ENCODE measurements at places on chromosomes 6 and 20.

DNA sequence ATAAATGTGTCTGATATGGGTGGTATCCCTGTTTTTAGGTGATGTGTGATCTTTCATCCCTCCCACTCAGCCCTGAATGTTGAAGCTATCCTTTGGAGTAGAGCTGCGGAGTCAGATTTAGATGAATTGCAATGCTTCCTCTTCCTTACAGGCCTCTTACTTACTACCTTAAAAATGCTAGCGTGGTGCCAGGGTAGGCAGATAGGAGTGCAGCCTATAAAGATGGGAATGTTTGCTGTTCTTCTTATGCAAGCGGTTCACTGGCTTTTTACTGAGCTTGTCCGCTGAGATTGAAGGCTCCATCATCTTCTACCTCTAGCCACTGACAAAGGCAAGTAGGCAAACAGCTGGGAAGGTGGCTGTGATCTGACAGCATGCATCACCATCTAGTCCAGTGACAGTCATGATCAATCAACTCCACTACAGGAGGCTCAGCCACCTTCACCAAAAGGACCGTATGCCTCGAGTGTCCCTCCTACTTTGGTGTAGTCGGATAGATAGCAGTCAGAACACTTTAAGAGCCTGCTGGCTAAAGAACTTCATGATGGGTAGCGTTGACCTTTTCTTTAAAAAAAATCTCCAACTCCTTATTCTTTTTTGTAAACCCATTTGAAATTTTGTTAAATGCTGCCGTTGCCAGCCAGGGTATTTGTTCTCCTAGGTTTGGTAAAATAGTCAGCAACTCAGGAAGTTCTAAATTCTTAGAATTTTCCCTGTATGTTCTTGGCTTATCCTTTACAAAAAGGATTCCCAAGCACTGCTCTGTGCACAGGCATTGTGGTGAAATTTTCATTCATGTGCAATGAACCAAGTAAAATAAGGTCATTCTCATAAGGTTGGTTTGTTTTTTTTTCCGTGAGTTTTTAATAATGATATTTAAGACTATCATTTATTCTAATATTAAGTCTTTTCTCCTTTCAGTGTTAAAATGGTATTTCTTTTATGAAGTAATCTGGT is 169.6 kb downstream of the MTHFD1L start:
- DNase-seq = no peak

DNA sequence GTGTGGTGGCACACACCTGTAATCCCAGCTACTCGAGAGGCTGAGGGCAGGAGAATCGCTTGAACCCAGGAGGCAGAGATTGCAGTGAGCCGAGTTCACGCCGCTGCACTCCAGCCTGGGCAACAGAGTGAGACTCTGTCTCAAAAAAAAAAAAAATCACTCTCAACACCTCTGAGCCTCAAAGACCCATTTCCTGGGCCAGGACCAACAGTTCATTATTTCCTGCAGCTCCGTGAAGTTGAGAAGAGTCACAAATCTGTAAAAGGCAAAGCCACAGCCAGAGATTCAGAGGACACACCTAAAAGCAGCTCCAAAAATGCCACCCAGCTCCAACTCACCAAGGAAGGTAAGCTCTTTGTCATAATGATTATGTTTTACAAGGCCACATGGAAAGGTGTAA is 15.2 kb upstream of the NOP56 start:
- DNase-seq = no peak

GRCh38 chr6:18263418-18264218 is 712 bp downstream of the DEK start:
- peak; percentile 18 for DNase-seq

DNA sequence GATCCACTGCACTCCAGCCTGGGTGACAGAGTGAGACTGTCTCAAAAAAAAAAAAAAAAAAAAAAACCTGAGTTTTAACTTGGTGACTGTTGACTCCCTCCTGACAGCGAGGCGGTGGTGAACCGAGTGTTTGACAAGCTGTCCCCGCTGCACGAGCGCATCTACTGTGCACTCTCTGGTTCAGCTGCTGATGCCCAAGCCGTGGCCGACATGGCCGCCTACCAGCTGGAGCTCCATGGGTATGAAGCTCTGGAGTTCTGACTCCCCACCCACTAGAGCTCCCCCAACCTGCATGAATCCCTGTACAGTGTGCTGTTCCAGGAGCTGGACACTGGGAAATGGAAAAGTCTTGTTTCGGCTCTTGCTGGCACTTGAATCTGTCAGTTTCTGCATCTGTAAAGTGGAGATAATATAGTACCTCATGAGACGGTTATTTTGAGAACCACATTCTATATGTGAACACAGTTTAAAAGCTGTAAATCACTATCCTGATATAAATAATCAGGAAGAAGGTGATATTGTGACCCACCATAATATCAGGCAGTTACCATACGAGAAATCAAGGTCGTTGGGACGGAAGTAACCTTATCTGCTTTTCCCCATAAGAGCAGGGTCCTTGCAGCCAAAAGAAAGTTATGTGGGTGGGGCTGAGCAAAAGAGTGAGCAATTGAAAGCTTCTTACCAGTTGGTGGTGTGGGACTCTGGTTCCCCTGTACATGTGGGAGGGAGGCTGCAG is 3.3 kb downstream of the PSMB9 start:
- DNase-seq = no peak

- DNase-seq = no peak
These were observed 12.8 kb downstream of the PLG start for GRCh38 chr6:160714731-160715316.

DNA sequence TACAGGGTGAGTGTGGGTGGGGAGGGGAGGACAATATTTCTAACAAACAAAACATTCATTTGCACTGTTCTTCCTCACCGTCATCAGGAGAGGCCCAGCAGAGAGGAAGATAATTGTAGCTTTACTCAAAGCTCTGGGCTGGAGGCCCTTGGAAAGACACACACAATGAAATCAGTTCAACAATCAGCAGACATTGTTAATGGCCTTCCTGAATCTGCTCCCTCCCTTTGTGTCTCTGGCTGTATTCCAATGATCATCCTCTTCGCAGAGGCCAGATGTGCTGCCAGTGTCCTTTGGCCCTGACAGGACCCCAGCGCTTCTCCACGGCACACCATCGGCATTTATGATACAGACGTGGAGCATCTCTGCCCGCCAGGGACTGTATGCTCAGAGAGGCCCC is 44.6 kb upstream of the LRFN2 start:
- no peak for DNase-seq

DNA sequence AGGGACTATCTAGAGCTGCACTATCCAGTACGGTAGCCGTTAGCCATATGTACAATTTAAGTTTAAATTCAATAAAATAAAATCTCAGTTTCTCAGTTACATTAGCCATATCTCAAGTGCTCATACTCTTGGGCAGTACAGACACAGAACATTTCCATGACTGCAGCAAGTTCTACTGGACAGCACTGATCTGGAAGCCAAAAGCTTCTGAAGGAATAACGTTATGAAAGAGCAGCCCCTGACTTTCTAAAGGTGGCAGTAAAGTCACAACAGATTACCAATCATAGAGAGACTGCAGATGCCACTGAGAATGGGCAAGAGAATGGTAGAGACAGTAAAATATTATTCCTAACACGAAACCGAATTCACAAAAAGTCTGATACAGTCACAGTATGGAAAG is 36.8 kb downstream of the NDRG3 start:
- DNase-seq = no peak

GRCh38 chr20:59933849-59934585 is 580 bp upstream of the SYCP2 start:
- peak; percentile 69 for DNase-seq

- DNase-seq = no peak
These were observed 4.5 kb downstream of the RIPOR2 start for GRCh38 chr6:24931296-24931695.

DNA sequence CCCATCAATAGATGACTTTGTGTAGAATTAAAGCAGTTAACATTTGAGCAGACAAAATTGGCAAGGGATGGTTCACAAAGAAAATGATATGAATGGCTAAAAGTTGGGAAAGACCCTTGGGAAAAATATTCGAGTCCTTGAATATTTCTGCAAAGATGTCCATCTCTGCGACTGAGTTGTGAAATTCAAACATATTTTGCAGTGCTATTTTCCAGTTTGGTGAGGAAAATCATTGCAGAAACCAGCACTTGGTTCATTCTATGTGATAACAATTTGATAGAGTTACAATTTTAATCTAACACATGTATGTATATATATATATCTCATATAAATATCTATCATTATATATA is 6.1 kb upstream of the PRELID3B start:
- DNase-seq = no peak

DNA sequence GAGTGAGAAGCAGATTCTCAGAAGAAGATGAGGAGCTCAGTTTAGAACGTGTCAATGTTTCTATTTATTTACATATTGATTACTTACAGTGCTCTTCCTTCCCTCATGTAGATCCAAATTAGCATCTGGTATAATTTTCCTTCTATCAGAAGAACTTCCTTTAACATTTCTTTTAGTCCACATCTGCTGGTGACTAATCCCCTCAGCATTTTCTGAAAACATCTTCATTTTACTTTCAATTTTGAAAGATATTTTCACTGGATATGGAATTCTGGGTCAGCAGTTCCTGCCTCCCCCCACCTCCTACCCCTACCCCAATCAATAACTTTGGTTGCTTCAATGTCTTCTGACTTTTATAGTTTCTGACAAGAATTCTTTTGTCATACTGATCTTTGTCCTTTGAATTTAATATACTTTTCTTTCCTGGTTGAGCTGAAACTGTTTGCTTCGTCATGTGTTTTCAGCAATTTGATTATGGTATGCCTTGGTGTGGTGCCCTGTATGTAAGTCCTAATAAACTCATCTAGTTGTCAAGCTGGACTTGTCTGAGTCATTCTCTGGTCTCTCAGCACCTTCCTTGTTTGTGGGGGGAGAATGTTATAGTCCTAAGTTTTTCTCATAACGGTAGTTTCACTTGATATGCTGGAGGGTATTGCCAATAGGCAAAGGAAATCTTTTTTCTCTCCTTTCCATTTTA is 57.0 kb downstream of the SMPDL3A start:
- DNase-seq = no peak

DNA sequence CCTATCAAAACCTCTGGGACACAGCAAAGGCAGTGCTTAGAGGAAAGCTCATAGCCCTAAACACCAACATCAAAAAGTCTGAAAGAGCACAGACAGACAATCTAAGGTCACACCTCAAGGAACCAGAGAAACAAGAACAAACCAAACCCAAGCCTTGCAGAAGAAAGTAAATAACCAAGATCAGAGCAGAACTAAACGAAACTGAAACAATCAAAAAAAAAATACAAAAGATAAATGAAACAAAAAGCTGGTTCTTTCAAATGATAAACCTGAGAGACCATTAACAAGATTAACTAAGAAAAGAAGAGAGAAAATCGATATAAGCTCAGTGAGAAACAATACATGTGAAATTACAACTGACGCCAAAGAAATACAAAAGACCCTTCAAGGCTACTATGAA is 34.8 kb upstream of the RUNX2 start:
- no peak for DNase-seq

DNA sequence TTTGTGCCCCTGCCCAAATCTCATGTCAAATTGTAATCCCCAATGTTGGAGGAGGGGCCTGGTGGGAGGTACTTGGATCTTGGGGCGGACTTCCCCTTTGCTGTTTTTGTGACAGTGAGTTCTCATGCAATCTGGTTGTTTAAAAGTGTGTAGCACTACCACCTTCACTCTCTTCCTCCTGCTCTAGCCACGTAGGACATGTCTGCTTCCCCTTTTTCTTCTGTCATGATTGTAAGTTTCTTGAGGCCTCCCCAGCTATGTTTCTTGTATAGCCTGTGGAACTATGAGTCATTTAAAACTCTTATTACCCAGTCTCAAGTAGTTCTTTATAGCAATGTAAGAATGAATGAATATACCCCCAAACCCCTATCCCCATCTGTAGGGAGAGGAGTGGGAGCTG is 1013.7 kb upstream of the MAP3K7 start:
- no peak for DNase-seq

- DNase-seq = no peak
These were observed 41.8 kb upstream of the BMP6 start for GRCh38 chr6:7684076-7684475.

DNA sequence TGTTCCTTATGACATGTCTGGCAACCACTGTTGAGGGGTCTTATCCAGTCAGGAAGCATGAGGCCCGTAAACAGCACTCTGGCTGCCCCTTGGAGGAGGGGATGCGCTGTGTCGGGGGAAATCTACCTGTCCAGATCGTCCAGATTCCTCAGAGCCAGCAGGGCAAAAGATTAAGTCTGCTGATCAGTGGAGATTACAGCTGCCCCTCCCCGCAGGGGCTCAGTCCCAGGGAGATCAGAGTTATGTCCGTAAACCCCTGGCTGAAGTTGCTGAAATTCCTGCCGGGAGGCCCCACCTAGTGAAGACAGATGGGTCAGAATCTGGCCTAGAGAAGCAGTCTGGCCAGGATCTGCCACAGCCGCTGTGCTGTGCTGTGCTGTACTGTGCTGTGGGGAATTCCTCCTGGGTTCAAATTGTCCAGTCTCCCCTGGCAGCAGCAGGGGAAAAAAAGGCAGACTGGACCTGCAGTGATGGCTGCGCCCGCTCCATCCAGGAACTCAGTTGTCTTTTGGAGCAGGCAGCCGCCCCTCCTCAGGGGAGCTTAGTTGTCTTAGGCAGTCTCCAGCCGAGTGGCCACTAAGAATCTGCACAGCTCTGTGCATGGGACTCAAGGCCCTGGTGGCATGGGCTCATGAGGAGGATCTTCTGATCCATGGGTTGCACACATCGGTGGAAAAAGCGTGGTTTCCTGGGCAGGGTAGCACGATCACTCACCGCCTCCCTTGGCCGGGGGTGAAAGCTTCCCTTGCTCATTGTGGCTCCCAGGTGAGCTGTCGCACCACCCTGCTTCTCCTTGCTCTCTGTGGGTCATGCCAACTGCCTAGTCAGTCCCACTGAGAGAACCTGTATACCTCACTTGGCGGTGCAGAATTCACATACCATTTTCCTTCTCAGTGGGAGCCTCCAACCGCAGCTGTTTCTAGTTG is 1368.8 kb upstream of the ADGRB3 start:
- DNase-seq = no peak

GRCh38 chr6:39189915-39190544 is 39.2 kb downstream of the KCNK5 start:
- DNase-seq = no peak

DNA sequence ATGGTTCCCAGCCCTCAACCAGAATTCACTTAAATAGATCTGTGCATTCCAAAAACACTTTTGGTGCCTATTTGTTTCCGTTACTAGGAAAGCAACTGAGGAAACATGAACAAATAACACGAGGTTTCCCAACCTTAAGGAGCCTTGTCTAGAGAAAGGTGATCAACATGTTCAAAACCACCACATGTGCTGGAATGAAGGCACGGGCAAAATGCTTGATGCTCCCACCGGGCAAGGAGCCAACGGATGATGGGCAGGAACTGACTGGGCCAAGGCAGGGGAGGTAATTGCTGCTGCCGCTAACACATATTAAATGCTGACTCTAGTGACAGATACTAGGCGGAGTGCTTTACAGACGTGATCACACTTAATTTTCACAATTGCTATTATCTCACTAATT is 2.5 kb downstream of the MYLK4 start:
- no peak for DNase-seq

DNA sequence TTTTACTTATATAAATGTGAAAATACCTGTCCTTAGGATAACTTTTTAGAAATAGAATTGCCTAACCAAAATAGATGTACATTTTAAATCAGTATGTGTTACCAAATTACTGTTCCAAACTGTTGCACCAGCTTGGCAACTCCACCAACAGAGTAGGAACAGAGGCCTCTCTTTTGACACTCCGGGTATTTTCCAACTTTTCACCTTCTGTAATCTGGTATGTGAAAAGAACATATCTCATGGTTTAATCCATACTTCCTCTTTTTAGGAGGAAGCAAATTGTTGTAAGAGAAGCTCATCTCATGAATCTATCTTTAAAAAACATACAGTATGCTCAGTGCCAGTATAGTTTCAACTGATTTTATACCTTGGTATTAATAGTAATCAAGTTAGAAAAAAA is 24.9 kb downstream of the RNF144B start:
- DNase-seq = no peak

- DNase-seq = no peak
These were observed 60.1 kb downstream of the GFOD1 start for GRCh38 chr6:13427316-13427715.

All from stimulated activated CD4-positive, alpha-beta T cell treated with anti-CD3 and anti-CD28 coated beads, Interleukin-4, amount 100 ng/mL, for 4 hours (primary cell).